ENCODE measurements at places on chromosomes 16 and 17. TPM values are rescaled to one million over a fixed set of nuclear protein-coding genes. Genes with fewer than 3 reads are reported as not detected.

C16orf86 gene
- total RNA-seq: 0.14 TPM

TEX14 gene
- 0.36 TPM for total RNA-seq

RPA1 gene
- total RNA-seq: 60.0 TPM

YPEL3 gene
- 7.5 TPM for total RNA-seq

TMEM235 gene
- total RNA-seq: not detected

AATF gene
- total RNA-seq: 112 TPM

SLC5A2 gene
- total RNA-seq: 0.18 TPM

BEAN1 gene
- 5.6 TPM for total RNA-seq

ADAM11 gene
- total RNA-seq: 2.2 TPM

NPW gene
- total RNA-seq: 1.0 TPM

KRTAP9-8 gene
- total RNA-seq: not detected

RND2 gene
- total RNA-seq: 0.11 TPM

TK2 gene
- total RNA-seq: 19.8 TPM

FNDC8 gene
- total RNA-seq: not detected

PRSS8 gene
- 1.4 TPM for total RNA-seq

C17orf113 gene
- total RNA-seq: 0.97 TPM

PIK3R6 gene
- not detected for total RNA-seq

CRHR1 gene
- 0.07 TPM for total RNA-seq

NT5C gene
- total RNA-seq: 129 TPM

TEKT3 gene
- total RNA-seq: 0.18 TPM

KRTAP17-1 gene
- total RNA-seq: not detected

CPNE7 gene
- 53.4 TPM for total RNA-seq

TBC1D28 gene
- not detected for total RNA-seq

KRT23 gene
- total RNA-seq: 0.17 TPM

SCN4A gene
- total RNA-seq: 0.08 TPM

KRTAP2-3 gene
- not detected for total RNA-seq

ODAD4 gene
- 1.6 TPM for total RNA-seq

CIBAR2 gene
- total RNA-seq: not detected

RNF112 gene
- 1.0 TPM for total RNA-seq

HS3ST3A1 gene
- 0.69 TPM for total RNA-seq

TSNAXIP1 gene
- 0.65 TPM for total RNA-seq

CACNG1 gene
- total RNA-seq: 0.07 TPM

TAT gene
- not detected for total RNA-seq

PDILT gene
- total RNA-seq: not detected

PTX4 gene
- total RNA-seq: not detected

KCNG4 gene
- total RNA-seq: not detected

NKD1 gene
- 0.21 TPM for total RNA-seq

DHRS7B gene
- total RNA-seq: 20.4 TPM

ASGR1 gene
- total RNA-seq: 0.42 TPM
